ENCODE measurements at places on chromosomes 3 and 15.

DNA sequence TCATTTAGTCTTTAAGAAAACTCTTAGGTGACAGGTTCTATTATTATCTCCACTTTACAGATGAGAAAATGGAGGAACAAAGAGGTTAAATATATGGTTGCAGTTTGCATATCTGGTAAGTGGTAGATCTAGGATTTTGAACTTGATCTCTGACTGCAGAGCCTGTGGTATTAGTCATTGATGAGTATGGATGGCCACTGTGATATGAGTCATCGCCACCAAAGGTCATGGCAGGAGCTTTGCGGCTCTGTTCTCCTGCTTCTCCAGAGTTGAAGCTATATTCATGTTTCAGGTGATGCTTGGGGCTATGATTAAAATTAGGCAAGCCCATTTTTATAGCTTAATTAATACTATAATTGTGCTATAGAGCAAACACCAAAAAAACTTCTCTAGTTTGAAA lies 306.2 kb upstream of the DPPA4 start:
- DNase-seq: peak; percentile 19

GRCh38 chr3:67495751-67496150 lies 158.7 kb downstream of the SUCLG2 start:
- no peak for DNase-seq

DNA sequence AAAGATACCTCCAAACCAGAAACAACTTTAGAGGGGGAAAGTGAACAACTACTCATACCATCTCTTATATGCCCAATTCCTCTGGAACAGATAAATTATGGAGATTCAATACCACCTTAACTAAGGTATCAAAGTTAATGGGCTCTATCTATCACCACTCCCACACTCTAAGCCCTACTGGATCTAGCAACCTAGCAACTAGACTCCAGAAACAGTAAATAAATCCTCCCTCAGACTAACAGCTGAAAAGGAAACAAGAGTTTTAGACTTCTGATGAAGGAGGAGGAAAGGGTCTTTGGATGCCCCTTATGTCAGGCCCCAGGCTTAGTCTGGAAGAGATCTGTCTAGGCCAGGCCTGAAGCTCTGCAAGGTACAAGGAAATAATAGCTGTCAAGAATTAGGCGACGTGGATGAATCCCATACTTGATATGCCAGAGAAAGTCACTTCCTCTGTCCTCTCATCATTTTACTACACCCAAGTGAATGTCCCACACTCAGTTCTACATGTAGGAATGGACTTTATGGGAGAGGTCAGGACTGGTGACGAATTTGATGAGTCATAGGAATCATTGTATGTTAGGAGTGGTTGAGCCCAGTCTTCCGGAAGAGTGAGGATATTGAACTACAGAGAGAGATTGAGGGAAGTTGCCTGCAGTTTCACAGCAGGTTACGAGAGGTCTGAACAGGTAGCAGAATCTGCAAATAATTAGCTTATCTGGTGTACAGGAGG lies 113.8 kb downstream of the AKAP13 start:
- no peak for DNase-seq

- DNase-seq: no peak
These were observed 44.5 kb downstream of the BCL2L10 start for GRCh38 chr15:52068004-52068615.

DNA sequence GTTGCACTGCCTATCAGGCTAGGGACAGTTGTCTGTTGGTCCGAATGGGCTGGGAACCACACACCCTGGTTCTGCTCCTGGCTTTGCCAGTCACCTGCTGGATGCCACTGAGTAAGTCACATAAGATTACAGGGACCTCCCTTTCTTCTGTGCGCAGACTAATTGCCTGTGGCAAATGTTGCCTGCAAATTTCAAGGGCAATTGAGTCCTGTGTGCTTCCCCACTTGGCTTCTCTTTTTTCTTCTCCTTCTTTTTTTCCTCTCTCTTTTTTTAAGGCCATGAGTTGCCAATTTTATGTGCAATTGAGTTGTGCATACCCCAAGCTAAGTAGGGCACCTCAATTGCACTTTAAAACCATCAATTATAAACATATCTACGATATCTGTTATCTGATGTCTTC lies 963.4 kb downstream of the MCTP2 start:
- no peak for DNase-seq

GRCh38 chr15:49669288-49669687 lies 48.4 kb downstream of the DTWD1 start:
- DNase-seq: no peak

DNA sequence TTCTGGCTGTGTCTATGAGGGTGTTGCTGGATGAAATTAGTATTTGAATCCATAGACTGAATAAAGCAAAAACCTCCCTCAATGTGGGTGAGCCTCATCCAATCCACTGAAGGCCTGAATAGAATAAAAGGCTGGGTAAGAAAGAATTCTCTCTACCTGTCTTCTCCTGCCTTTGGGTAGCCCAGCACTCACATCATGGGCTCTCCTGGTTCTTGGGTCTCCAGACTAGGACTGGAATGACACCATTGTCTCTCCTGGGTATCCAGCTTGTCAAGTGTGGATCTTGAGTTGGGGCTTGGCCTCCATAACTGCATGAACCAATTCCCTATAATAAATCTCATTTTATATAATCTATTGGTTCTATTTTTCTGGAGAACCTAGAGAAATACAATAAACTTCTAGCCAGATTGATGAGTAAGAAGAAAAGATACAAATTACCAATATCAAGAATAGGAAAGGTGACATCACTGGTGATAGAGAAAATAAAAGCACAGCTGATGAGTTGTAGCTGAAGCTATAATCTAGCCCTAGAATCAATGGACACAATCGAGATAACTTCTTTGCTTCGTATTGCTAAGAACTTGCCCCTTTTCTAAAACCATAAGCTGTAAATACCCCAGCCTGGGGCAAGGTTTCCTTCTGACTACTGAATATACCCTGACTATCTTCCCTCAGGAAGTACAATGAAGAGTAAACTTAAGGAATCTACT lies 106.4 kb downstream of the ANO10 start:
- no peak for DNase-seq

GRCh38 chr3:188931531-188931930 lies 240.2 kb upstream of the TPRG1 start:
- no peak for DNase-seq

DNA sequence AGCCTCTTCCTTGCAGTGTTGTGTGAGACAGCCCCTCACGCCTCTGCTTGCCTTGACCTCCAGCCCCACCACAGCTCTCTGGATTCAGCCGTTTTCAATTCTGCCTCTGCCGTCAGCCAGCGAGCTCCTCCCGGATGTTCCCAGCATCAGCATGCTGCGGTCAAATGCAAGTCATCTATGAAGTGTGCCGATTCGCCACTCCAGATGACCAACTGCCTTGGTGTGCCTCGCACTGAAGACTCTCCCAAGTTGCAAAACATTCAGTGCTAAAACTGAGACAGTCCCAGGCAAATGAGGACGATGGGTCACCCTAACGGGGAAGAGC lies 30.6 kb upstream of the RASA2 start:
- DNase-seq: no peak

DNA sequence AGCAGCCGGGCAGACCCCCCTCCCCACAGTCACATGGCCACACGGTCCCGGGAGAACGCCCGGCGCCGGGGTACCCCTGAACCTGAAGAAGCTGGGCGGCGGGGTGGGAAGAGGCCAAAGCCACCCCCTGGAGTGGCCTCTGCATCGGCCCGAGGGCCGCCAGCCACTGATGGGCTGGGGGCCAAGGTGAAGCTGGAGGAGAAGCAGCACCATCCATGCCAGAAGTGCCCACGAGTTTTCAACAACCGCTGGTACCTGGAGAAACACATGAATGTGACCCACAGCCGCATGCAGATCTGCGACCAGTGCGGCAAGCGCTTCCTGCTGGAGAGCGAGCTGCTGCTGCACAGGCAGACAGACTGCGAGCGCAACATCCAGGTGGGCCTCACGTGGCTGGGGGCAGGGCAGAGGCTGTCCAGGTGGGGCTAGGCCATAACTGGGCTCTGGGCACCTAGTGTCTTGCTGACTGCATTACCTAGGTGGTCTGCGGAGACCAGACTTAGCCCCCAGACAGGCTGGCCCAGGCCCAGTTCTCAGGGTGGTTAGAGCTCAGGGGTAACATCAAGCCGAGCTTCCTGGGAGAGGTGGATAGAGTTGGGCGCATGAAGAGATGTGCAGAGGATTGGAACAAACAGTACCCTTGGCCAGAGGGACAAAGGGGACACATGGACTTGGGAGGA lies 6.1 kb downstream of the ZBTB47 start:
- DNase-seq: no peak

- DNase-seq: no peak
These were observed 120.1 kb upstream of the THBS1 start for GRCh38 chr15:39460748-39461147.

GRCh38 chr3:37324850-37325321 lies 150.5 kb upstream of the LRRFIP2 start:
- no peak for DNase-seq

DNA sequence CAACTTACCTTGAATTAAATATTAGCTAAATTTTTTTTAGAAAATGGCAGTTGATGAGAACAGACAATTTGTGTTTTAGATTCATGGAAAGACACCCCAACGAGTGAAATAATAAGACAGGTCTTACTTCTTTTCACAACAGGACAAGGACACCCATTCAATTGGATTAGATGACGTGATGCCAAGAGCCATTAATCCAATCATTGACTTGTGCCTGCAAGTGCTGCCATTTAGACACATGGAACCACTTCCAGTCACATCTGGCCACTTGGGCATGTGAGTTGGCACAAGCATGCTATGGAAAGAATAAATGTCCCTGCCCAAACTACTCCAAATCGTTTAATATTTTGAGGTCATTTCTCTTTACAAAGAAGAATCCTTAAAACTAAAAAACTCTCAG lies 1308.8 kb downstream of the ROBO2 start:
- DNase-seq: no peak

DNA sequence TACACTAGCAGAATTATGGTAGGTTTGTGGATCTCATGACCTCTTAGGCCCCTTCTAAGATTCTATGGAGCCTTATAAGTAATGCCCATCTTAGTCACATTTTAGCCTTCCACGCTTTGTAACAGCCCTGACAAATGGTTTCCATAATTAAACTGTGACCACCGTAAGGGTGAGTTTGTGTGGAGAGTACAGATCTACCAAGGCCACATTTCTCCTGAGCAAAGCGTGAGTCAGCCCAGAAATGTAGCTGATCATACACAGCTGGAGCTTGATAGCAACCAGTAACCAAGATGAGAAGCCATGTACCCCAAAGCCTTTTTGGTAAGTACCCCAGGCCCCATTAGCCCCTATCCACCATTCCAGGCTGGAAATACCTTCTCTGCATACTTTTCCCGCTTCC lies 31.7 kb downstream of the CHAC1 start:
- no peak for DNase-seq
